ENCODE measurements at places on chromosomes 6 and 20.

GRCh38 chr6:159098636-159099106 is 53.9 kb upstream of the TAGAP start:
- no peak for DNase-seq

DNA sequence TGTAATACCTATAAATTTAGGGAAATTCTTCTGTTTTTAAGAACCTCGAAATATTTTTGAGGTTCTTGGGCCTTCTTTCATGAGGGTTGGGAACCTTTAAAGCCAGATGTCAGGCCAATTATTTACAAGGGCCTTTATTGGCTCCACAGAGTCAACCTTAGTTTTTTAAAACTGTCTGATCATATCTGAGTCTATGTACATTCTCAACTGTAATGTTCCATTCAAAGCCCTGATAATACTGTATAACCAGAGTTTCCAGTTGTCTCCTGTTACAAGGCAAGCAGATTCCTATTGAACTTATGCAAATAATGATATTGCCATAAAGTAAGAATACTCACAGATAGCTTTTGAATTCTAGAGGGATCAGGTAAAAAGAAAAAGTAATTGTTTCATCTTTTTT is 545.5 kb downstream of the EPM2A start:
- no peak for DNase-seq

DNA sequence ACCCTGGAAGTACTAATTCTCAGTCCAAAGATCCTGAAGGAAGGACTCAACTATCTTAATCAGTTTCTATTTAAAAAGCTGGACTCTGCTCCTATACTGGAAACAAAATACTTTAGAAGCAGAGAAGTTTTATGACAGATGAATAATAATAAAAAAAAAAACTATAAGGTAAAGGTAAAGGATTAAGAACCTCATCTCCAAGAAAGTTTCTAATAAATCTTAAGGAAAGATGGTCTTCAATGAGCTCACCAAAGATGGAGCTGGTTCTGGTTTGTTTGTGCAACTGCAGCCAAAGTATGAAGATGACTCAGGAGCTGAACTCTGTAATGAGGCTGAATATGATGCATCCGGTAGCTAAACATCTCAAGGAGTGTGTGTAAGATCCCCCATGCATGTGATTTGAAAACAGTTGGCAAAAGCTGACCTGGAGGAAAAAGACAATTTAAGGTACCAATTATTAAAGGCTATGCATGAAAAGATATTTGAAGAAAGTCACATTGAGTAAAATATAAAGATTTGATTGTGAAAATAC is 25.2 kb downstream of the MED23 start:
- DNase-seq = peak; percentile 90

DNA sequence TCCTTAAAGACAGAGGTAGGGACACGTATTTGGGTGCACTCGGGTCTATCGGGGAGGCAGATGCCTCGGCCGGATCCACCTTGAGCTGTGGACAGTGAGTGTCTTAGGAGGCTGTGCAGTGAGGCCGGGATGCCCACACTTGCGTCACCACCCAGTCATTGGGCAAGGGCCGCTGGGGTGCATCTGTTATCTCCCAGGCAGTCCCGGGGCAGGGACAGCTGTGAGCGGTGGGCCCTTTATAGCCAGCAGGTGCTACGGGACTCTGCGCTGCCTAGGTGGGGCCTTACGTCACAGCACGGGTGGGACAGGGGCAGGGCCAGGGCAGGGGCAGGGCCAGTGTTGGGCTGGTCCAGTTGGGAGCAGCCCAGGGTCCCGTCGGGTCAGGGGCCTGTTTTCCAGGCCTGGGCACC is 689 bp upstream of the COL20A1 start:
- peak; percentile 11 for DNase-seq

GRCh38 chr6:28408076-28408802 is 8.7 kb upstream of the ZSCAN12 start:
- peak; percentile 73 for DNase-seq

DNA sequence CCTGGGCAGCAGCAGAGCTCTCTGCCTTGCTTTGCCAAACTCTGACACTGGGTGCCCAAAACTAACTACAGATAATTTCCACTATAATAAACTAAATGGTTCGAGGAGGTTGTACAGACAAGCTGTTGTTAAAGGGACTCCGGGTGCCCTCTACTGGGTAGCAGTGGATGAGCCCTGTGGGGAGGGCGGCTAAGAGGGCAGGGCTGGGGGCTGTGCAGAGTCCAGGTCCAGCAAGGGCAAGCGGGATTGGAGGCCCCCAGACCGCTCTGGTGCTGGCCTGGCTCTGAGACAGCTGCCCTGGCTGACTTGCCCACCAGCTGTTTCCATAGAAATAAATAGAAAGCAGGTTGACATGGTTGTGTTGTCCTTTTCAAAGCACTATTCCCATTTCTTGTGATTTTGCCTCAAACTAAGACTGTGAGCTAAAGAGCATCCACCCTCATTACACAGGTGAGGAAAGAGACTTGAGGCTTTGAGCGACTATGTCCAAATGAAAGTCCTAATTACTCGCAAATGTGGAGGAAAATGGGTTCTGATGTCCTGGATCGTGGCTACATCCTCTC is 167.6 kb upstream of the CST7 start:
- no peak for DNase-seq
